Stimulated activated CD4-positive, alpha-beta T cell treated with anti-CD3 and anti-CD28 coated beads, Interleukin-4, amount 100 ng/mL, for 48 hours (primary cell): ENCODE measurements at places on chromosomes 6 and 20.

DNA sequence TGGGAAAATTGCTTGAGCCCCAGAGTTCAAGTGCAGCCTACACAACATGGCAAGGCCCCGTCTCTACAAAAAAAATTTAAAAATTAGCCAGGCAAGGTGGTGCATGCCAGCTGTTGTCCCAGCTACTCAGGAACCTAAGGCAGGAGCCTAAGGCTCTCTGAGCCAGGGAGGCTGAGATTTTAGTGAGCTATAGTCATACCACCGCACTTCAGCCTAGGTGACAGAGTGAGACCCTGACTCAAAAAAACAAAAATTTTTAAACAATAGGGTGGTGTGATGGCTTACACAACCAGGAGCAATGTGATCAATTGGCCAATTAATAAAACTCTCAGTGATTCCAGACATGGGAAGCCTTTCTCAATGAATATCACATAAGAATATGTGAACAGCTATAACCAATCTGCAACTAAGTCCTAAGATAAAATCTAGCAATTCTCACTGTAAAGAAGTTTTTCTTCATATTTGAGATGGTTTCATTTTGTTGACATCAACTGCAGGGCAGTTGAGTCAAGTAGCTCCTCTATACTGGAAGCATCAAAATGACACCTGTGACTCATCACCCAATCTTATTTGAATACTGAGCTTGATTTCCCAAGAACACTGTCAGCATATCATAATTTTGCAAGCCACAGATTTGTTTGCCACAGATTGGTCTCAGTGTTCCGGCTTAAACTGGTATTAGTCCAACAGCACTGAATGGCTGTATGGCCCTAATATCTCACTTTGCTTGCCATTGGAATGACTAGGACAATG, 169.0 kb upstream of the GJE1 start:
- no peak for DNase-seq

- DNase-seq, result no peak
Observed at GRCh38 chr6:52502306-52503029, 74.4 kb downstream of the TRAM2 start.

GRCh38 chr6:151425561-151425960, 26.4 kb downstream of the RMND1 start:
- DNase-seq, result no peak

- DNase-seq, result no peak
Observed at GRCh38 chr6:165746331-165746730, 83.3 kb upstream of the PDE10A start.

- no peak for DNase-seq
Observed at GRCh38 chr6:157693867-157694266, 129.2 kb upstream of the SNX9 start.

DNA sequence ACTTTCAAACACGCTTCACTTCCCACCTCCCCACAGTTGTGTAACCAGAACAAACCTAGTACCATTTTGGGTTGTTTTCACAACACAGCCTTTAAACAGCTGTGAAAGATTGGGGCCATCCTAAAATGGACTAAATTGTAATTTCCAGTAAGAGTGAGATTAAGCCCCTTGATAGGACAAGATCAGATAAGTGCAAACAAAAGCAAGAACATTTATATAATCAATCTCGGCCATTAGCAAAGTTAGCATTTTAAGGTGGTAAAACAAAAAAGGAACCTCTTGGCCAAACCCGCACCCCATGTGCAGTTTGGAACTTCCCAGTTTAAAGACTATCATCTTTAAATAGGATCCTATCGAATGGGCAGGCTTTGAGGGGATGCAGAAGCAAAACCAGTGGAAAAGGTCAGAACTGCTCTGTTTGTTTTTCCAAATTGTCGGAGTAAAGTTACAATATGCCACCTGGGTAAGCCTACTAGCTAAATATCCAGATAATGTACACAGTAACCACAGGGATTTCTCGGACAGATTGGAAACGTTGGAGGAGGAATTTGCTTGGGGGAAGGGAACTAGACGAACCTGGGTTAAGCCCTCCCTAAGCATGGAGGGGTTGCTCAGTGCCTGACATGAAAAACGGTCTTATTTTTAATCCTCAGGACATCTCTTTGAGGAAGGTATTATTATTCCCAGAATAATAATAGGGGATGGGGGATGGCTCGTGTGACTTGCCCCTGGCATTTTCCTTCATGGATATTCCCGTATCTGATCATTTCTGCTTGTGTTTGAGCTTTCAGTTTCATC, 159.8 kb upstream of the SALL4 start:
- no peak for DNase-seq
